Smooth muscle cell of the brain vasculature (primary cell): ENCODE measurements at places on chromosomes 2 and 18.
A peak's percentile ranks its signal among the peaks of the same experiment; 100 is the strongest.

GRCh38 chr2:17107871-17108270 is 410.4 kb downstream of the RAD51AP2 start:
- no peak for DNase-seq

DNA sequence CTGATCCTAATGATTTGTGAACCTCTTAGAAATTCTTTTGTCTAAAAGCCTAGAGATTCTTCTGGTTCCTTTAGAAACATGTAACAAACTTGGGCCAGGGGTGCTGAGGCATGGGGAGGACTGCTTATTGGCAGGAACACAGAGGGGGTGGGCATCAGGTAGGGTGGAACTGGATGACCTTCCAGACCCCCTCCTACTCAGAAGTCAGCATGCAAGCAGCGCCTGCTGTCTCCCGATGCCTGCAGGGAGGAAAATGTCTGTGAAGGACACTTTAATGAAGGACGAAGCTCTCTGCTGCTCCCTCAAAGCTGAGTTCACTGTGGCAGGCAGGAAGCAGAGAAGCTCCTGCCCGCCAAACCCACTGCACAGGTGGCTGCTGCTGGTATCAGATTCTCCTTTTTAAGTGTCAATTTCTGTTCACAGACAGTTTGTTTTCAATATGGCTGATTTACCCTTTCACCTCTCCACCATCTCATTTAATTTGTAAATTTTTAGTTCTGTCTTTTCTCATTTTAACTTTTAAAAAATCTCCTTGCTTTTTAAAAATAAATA is 19.4 kb downstream of the COA5 start:
- DNase-seq, result no peak

DNA sequence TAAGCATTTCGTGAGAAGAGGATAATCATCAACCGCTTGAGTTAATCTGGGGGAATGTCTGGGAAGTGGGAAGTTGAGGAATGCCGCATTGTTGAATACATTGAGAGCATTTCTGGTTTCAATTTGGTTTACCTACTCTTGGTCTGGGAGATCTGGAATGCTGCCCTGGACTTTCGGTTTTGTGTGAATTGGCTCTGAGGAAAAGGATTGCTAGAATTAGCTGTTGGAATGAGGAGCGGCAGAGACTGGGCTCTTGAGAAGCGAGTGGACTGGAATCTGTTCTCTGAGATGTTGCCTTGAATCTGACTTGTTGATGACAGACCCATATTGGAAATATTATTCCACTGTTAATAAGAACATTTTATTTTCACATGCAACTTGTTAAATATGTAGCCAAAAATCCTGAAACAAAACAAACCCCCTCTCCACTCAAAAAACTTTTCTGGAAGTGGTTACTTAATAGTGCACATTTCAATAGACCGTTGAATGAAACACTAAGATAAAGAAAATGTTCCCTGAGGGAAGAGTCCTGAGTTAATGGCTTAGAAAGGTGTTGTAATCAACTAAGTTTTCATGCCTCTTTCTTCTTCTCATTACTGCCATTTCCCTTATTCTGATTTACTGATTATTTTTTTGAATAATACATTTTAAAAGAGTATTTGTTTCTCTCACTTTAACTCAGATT is 50.8 kb downstream of the PTPRM start:
- peak; percentile 63 for DNase-seq

- no peak for DNase-seq
Measured at GRCh38 chr18:59127047-59127446, 12.6 kb upstream of the SEC11C start.

DNA sequence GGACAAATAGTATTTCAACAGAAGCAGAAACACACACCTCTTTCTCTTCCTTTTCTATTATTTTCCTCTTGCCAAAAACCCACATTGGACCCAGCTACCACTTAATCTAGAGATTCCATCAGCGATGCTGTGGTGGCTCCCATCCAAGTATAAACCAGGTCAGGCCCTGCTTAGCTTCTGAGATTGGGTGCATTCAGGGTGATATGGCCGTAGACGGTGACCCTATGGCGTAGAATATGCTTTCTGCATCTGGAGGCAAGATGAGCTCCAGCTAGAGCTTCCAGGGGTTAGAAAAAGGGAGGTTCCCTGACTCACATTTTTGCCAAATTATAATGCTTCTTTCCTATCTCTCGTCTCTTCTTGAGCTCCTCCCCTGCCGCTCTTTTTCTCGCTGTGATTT is 66.5 kb downstream of the TNP1 start:
- no peak for DNase-seq

- no peak for DNase-seq
Measured at GRCh38 chr2:96146153-96146880, 1.1 kb upstream of the DUSP2 start.

DNA sequence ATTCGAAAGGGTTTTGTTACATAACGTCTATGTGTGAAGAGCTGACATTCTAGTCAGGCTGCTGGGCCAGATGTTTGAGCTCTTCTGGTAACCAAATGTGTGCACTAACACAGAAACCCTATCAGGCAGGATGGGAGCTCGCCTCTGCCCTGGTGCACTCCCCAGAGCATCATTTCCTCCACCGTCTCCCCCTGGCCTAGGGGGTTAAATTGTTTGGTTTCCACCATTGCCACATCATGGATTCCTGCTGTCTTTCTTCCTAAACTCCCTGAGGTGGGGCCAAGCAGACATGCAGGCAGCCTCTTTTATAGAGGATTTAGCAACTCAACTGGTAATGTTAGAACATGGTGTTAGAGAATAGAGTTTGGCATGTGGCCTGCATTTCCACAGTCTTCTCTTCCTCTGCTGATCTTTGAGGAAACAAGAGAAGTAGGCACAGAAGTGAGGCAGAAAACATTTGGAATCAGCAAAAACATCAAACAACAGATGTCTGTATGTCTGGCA is 87.3 kb downstream of the ANTXR1 start:
- no peak for DNase-seq

DNA sequence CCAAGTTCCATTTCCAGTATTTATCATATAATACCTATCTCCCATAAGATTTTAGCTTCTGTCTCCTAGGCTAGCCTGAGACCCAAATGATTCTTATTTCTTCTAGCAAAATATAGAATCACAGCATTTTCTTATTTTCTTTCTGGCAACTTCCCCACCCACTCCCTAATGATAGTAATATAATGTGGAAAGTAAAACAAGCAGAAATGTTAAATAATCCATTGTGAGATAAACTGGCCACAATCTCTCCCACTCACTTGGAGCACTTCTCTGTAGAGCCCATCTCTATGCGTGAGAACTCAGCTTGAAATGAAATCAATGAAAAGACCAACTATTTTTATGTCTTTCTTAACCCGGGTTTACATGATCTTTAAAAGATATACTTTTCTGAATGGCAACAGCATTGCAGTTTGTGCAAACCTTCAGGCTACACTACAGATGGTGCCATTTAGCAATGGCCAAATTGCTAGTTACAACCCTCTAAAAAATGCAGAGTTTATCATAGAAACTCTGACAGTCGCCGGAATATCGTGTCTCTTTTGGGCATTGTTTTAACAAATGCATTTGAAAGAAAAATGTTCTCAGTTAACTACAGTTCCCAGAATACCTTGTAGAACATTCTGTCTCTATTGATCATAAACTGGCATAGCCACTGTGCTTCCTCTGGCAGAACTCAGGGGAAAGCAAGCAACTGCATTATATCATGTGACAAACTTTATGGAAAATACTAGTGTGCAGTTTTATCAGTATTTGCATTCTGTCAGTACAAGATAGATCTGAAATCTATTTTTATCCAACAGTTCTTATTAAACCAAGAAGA is 1407.4 kb upstream of the ZEB2 start:
- no peak for DNase-seq

DNA sequence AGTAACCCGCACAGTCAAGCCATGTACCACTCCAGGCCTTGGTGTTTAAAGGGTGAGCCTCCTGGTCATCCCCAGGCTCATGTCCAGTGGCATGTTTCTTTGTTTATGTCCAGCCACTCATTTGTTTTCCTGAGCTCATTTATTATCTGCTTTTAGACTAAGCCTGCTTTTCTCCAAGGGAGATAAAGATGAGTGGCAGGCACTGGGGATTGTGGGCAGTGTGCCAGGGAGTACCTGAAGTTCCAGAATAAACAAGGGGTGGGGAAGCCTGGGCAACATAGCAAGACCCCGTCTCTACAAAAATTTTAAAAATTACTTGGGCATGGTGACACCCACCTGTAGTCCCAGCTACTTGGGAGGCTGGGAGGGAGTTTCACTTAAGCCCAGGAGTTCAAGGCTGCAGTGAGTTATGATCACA is 1.9 kb downstream of the ANXA4 start:
- no peak for DNase-seq

DNA sequence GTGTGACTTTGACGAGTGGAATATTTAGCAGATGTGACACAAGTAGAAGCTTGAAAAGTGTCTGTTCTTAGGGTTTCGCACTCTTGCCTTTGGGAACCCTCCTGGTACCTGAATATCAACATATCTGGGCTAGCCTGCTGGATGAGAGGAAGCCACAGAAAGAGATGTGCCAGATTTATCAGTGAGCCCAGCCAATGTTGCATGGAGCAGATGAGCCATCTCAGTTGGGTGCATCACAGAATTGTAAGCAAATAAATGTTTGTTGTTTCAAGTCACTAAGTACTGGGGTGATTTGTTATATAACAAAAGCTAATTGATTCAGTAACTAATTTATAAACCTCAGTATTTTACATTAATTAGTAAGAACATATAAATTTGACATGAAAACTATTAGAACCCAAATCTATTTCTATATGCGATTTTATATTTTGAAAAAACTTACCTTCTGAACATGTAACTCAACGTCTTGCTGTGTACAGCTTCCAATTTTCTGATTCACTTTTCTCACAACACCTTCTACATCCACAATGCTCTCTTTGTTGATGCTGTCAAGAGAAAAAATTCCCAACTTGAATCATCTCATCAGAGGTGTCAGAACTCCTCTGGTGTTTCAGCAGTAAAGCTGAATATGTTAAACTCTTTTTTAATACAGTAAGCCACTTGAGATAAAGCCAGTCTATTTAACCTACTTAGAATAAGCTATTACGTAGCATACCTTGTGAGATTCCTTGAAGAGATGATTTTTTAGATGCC is 42.3 kb downstream of the DARS1 start:
- DNase-seq, result no peak

- no peak for DNase-seq
Measured at GRCh38 chr2:74843433-74843832, 9.5 kb downstream of the HK2 start.

GRCh38 chr2:120568089-120568974 is 167.3 kb upstream of the GLI2 start:
- DNase-seq, result no peak

GRCh38 chr2:187982668-187983067 is 309.0 kb upstream of the GULP1 start:
- DNase-seq, result no peak

DNA sequence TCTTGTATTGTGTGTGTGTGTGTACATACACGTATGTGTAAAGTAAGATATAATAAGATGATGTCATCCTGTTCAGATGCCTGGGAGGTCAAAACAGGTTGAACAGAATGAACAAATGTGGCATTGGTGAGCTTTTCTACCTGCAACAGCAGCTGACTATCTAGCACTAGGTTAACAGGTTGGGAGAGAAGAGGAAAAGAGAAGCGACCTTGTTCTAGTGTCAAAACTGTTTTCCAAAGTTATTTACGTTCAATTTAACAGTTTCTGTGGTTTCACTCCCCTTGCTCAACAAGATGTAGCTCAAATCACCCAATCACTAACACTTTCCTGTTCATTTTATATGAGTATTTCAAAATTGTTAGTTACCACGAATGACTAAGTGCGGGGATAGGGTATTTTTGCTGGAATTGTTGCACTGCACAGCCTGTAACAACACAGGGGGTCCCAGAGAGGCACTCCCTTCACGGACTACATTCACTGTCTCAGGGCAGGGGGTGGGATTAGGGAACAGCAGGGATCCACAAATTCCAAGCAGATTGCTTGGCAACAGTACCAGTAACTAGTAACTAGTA is 67.5 kb upstream of the DTNB start:
- peak; percentile 67 for DNase-seq

DNA sequence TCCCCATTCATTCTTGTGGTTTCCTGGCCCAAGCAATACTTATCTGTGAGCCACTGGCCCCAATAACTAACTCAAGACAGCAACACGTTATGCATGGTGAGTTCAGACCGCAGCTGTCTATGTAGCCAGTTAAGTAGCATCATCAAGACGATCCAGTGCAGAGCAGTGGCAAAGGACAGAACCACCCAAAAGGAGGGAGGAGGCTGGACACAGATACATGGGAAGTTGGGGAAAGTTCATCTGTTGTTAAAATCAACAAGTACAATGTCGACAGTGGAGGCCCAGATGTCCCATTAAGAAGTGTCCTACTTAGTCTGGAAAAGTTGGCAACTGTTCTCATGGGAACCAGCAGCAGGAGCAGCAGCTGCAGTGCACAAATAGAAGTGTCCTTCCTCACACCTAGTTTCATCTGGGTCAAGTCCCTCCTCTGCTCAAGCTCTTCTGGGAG is 106.9 kb upstream of the THOC1 start:
- DNase-seq, result no peak

GRCh38 chr2:66683599-66683998 is 248.7 kb downstream of the MEIS1 start:
- DNase-seq, result no peak

- DNase-seq, result no peak
Measured at GRCh38 chr2:143070704-143071103, 58.5 kb upstream of the ARHGAP15 start.

- no peak for DNase-seq
Measured at GRCh38 chr2:36459725-36460137, 104.2 kb downstream of the CRIM1 start.

DNA sequence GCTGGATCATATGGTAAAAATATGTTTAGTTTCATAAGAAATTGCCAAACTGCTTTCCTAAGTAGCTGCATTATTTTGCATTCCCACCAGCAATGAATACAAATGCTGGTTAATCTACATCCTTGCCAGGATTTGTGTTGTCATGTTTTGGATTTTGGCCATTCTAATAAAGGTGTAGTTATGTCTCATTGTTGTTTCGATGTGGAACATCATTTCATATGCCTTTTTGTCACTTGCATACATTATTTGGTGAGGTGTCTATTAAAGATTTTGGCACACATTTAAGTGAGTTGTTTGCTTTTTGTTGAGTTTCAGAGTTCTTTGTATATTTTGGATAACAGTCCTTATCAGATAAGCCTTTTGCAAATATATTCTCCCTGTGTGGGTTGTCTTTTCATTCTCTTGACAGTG is 299.2 kb upstream of the TFPI start:
- no peak for DNase-seq

- no peak for DNase-seq
Measured at GRCh38 chr2:141496810-141497209, 634.0 kb downstream of the LRP1B start.
